ENCODE measurements at places on chromosomes 3 and 15. TPM values are rescaled to one million over a fixed set of nuclear protein-coding genes. Genes with fewer than 3 reads are reported as not detected.

Gene LNP1
- 1.1 TPM for total RNA-seq

Gene ZDHHC23
- 3.4 TPM for total RNA-seq

Gene MYEF2
- 36.5 TPM for total RNA-seq

Gene TRIM42
- not detected for total RNA-seq

Gene ADIPOQ
- not detected for total RNA-seq

Gene CAPN3
- 8.3 TPM for total RNA-seq

Gene SECISBP2L
- total RNA-seq, result 34.8 TPM

Gene GOLGA8R
- total RNA-seq, result 35.4 TPM

All from activated naive CD8-positive, alpha-beta T cell treated with anti-CD3 and anti-CD28 coated beads, Interleukin-2, amount 10 ng/mL, durations not matched to agents 7 days and 5 days (primary cell).